HL-60 (cell line): ENCODE measurements at places on chromosomes 6 and 20.

- DNase-seq = no peak
These were observed 321.2 kb downstream of the GJA1 start for GRCh38 chr6:121756666-121757065.

GRCh38 chr6:3627956-3628835 is 123.3 kb downstream of the PXDC1 start:
- DNase-seq = no peak

DNA sequence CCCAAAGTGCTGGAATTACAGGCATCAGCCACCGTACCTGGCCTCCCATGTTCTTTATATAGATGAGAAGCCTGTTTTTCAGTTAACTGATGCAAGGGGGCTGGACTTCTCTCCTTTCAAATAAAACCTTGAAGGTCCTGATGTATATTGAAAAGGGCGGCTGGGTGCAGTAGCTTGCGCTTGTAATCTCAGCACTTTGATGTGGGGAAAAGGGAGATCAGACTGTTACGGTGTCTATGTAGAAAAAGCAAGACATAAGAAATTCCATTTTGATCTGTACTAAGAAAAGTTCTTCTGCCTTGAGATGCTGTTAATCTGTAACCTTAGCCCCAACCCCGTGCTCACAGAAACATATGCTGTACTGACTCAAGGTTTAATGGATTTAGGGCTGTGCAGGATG is 16.1 kb upstream of the SAMHD1 start:
- DNase-seq = no peak

- DNase-seq = no peak
These were observed 802.3 kb downstream of the MAFB start for GRCh38 chr20:39886650-39887190.

DNA sequence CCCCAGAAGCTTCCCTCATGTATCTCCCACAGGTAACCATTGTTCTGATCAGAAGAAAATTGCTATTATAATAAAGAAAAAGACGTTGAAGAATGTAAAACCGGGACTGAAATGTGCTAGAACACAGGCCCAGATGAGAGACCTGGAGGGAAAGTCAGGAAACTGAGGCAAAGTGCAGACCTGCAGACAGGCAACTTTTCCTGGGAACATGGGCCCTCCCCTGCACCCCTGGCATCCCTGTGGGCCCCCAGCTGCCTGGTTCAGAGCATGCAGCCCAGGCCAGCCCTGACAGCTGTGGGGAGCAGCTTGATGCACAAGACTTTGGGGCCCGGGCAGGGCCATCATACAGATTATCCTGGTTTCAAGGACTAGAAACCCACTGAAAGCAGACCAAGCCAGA is 212.2 kb downstream of the CDC5L start:
- no peak for DNase-seq

DNA sequence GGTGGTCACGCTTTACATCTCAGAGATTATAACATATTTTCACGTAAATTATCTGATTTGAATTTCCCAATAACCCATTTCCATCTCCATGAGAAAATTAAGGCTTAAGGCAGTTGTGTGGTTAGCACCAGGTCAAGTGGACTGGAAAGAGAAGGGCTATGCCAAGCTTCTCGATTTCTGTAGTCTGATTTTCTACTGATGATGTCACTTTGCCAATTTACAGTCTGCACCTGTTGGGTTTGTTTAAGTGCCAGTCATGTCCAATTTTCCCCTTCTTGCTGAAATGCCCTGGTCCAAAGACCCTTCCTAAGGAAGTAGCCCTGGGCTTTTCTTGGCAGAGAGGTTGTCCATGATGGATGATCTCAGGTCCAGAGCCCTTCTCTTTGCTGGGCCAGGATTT is 562.3 kb upstream of the BTBD3 start:
- DNase-seq = no peak

DNA sequence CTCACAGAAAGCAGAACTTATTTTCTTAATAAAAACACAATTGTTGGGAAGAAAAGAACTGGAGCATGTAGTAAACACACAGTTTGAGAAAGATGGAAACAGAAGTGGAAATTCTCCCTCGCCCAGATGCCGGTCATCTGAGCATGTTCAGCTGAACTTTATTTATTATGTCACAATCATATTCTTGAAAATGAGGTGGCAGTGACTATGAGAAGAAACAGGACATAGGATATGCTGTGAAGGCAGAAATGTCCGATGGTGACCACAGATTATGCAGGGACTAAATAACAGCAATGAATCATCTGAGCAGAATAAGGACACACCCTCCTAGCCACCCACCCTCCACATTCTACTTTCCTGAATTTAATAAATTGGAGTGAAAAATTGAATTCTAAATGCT is 425.3 kb upstream of the NOX3 start:
- DNase-seq = no peak
